ENCODE measurements at places on chromosomes 3 and 15.

- DNase-seq = no peak
Measured at GRCh38 chr3:151837057-151837456, 23.1 kb downstream of the AADAC start.

DNA sequence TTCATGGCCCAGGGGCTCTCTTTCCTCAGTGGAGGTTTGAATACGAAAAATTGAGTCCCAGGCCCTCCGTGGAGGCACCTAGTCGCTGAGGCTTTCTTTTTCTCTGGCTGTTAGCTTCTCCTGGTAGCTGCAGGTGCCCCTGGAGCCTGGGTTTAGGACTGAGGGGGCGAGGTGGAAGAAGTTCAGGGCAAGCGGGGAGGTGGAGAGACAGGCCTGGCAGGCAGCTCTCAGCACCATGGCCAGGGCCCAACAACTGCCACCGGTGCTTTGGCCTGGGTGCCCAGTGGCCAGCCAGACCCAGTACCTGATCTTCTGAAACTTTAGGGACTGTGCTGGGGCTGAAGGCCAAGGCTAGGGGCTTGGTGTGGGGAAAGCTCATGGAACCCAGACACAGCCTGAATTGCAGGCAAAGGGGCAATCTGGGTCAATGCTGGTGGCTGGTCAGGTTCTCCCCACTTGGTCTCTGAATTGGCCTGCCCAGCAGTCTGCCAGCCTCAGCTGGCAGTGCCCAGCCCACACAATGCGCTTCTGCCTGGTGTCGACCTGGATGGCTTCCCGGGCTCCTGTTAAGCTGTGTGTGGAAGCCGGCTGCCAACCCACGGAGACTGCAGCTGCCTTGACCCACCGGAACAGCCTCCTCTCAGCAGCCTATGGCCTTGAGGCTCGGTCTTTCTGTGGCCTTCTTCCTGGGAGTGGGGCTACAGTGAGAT lies 30.3 kb upstream of the POLG start:
- DNase-seq = no peak

DNA sequence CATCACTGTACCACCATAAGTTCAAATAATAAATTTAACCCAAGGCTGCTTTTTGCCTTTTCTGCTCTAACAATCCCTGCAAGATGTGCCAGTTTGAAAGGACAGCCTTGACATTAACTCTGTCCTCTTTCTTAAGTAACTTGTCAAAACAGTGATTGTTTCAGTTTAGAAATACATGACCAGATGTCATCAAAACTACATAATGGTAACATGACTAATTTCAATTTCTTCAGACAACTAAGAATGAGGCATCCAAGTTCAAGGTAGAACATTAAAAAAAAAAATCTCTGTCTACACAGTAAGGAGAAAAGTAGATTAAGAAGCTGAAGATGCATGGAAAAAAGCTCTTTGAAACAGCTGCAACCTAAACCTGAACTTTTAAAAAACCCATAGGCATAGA lies 47.4 kb downstream of the SHQ1 start:
- DNase-seq = no peak

GRCh38 chr15:29377161-29377560 lies 107.5 kb upstream of the NSMCE3 start:
- DNase-seq = no peak

DNA sequence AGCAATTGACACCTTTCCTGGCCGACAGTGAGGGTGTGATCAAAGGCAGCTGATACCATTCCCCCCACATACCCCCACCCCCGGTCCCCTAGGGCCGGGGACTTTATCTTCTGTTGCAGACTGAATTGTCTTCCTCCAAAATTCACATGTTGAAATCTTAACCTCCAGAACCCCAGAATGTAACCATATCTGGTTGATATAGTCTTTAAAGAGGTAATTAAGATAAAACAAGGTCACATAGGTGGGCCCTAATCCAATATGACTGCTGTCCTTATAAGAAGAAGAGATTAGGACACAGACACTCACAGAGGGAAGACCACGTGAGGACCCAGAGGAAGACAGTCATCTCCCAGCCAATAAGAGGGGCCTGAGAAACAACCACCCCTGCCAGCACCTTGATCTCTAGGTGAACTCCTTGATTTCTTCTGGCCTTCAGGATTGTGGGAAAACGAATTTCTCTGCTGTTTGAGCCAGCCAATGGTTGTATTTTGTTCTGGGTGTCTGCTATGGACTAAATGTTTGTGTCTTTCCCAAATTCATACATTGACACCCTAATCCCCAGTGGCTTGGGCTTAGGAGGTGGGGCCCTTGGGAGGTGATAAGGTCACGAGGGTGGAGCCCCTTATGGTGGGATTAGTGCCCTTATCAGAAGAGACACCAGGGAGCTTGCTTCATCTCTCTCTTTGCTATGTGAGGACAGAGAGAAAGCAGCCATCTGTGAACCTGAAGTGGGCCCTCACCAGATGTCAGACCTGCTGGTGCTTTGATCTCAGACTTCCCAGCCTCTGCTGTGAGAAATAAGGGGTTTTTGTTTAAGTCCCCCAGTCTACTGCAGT lies 144.0 kb downstream of the CHSY1 start:
- no peak for DNase-seq

GRCh38 chr15:41985236-41986160 lies 13.1 kb upstream of the EHD4 start:
- DNase-seq = no peak

GRCh38 chr15:83206526-83207008 lies 1.1 kb downstream of the HDGFL3 start:
- DNase-seq = no peak

- no peak for DNase-seq
Measured at GRCh38 chr3:115666081-115666480, 42.8 kb downstream of the GAP43 start.

DNA sequence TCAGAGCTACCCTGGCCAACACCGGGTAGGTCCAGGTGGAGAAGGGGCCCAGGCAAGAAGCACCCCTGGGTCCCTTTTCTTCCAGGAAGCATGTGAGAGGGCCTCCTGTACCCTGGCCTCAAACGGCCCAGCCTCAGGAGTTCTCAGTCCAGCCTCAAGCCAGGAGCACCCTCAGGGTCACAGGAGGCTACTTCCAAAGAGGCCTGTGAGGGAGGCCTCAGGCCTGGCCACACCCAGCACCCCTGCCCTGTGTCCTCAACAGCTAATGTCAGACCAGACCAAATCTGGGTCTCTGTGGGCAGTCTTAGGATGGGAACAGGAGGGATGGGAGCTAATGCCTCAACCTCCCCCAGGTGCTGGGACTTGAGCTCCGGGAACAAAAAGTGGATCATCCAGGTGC lies 23.5 kb downstream of the PTH1R start:
- DNase-seq = no peak

GRCh38 chr15:87034886-87035285 lies 955.2 kb downstream of the AGBL1 start:
- DNase-seq = no peak

GRCh38 chr3:159711560-159712333 lies 276.9 kb upstream of the IL12A start:
- no peak for DNase-seq

DNA sequence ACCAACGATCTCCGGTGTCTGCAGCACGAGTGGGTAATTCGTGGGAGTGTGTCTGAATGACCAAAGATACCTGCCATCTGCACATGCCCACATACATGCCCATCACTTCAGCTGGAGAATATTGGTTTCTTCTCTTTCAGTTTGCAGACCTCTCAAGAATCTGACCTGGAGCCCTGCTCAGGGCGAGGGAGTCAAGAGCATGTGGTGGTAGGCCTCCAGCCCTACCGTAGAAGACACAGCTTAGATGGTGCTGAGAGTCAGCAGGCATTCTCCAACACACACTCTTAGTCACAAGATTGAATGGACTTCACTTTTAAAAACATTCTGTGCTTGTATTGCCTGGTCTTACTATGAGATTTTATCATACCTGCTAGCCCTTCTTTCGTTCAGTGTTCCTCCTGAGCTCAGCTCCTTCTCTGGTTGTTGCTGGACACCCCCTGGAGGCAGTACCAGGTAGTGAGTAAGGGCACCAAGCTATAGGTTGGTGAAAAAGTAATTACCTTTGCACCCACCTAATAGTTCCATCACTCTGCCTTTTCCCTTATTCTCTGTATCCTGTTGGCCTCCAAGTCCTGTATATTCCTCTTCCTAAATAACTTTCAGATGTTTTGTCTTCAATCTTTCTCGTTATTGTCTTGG lies 252.0 kb downstream of the CACNA2D3 start:
- no peak for DNase-seq

DNA sequence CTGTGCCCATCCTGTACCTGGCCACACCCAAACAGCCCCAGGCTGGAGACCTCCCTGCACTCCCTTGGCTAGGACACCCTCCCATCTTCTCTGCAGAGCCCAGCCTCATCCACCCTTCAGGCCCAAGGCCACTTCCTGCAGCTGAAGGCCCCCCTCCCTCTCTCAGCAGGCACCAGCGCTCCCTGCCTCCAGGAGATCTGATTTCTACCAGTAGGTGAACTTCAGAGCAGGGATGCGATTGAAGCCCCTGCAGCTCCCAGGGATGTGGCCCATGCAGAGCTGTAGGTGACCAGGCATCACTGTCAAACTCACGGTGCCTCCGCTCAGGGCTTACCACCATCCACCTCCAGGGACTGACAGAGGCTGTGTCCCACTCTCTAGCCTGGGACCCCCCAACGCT lies 96.3 kb downstream of the NUP210 start:
- DNase-seq = no peak

DNA sequence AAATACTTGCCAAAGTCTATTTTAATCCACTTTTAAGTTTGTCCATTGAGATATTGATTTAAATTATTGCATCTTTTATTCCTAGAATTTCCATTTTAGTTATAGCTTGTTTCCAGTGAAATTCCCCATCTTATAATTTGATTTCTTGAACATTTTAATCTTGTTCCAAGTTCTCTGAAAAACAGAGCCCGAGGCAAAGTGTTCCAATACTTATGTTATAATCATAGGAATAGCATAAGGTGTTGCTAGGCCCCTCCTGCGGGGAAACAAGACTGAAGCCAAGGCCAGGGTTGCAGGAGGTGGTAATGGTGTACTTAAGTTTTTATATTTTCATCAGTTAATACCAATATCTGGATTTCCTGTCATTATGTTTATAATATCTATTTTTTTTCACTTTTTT lies 226.6 kb downstream of the ADAMTSL3 start:
- no peak for DNase-seq

DNA sequence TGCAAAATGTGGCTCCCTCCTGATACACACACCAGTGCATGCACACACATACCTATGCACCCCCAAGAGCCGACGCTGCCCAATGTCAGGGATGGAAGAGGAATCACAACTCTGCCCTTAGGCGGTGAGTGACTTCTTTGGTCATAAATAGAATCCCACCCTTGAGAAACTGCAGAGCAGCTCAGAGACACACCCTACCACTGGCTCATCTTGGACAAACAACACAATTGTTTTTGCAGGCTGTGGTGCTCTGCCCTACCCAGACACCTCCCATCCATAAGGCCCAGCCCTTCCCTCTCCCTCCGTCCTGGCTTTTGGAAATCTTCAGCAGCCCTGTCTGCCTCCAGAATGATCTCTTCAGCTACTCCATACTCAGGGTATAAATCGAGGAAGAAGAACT lies 73.8 kb upstream of the HRH1 start:
- no peak for DNase-seq

GRCh38 chr15:43219929-43220928 lies 589 bp downstream of the EPB42 start:
- DNase-seq = no peak

- DNase-seq = no peak
Measured at GRCh38 chr15:64502151-64502550, 41.8 kb downstream of the ZNF609 start.

DNA sequence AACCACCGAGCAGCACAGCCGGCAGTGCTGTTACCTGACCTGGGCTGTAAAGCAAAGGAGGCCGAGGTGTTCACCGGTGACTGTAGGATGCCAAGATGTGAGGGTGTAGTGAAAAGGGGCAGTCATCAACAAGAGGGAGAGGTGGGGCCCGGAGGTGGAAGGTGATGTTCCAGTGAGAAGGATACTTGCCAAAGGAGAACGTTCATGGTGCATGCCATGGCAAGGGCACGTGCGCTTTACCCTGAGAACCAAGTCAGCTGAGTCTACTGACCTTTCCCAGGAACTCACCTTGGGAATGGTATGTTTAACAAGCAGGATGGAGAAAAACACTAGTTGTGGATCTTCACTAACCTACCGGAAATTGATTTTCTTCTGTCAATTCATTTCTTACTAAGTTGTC lies 211.1 kb downstream of the PDZRN3 start:
- no peak for DNase-seq

DNA sequence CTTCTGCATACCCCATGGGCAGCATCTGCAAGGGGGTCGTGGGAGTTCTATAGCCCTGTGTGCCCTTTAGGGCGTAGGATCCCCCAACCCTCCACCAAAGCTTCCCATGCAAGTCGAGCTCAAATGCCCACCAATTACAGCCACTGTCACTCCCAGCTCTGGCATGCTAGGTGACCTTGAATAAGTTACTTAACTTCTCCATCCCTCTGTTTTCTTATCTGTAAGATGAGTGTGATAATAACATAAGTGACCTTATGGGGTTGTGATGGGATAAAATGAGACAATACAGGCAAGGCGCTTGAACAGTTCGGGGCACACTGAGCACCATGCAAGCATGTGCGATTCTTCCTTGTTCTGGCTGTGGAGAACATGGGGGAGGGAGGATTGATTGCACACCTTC lies 74.8 kb upstream of the POMGNT2 start:
- no peak for DNase-seq

- DNase-seq = no peak
Measured at GRCh38 chr3:48966876-48967361, 23.1 kb upstream of the P4HTM start.

DNA sequence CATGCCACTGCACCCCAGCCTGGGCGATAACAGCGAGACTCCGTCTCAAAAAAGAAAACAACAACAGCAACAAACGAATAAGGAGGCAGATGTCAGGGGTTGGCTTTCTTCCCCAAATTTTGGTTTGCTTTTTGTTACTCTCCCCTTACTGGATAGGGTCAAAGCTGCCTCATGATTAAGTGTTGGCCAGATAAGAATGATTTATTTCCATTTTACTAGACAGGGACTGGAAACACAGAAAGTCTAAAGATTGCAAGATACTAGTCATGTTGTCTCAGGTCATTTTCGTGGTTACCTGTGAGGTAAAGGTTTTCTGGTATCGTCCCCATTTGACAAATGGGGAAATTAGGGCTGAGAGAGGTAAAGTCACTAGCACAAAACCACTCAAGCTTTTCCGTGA lies 18.6 kb upstream of the ETV5 start:
- no peak for DNase-seq

DNA sequence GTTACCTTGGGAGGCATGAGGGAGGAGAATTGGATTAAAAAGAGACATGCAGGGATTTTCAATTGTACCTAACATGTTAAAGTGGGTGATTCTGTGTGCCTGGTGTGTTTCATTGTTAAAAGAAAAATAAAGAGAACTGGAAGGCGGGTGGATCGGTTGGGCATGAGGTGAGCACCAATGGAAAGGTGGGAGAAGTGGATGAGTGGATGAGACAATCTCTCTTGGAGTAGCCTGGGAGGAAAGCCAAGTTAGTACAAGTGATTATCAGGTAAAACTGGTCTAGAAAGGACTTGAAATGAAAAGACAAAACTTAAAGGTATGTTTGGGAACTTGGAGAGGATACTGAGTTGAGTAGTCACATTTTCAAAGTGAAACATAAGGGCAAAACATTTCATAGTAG lies 12.1 kb downstream of the VEPH1 start:
- no peak for DNase-seq

GRCh38 chr3:60225848-60226247 lies 1025.4 kb downstream of the FHIT start:
- no peak for DNase-seq

Data from stimulated activated CD8-positive, alpha-beta memory T cell treated with anti-CD3 and anti-CD28 coated beads, Interleukin-7, amount 100 ng/mL, for 1 hour (primary cell).